ENCODE measurements at places on chromosomes 12 and 14. TPM values are rescaled to one million over a fixed set of nuclear protein-coding genes. Genes with fewer than 3 reads are reported as not detected.

Gene NAV3
- not detected for total RNA-seq

Gene RNASE4
- total RNA-seq: 0.11 TPM

Gene KRT7
- not detected for total RNA-seq

Gene DHRS1
- 23.5 TPM for total RNA-seq

Gene INHBC
- 0.20 TPM for total RNA-seq

Gene CCDC175
- not detected for total RNA-seq

Gene PSEN1
- total RNA-seq: 28.3 TPM

Gene CACNA1C
- 0.05 TPM for total RNA-seq

Measured in CD4-positive, alpha-beta T cell (primary cell).